ENCODE measurements at places on chromosomes 3 and 15.

GRCh38 chr3:59538753-59539432, 489.1 kb upstream of the CFAP20DC start:
- DNase-seq = no peak

DNA sequence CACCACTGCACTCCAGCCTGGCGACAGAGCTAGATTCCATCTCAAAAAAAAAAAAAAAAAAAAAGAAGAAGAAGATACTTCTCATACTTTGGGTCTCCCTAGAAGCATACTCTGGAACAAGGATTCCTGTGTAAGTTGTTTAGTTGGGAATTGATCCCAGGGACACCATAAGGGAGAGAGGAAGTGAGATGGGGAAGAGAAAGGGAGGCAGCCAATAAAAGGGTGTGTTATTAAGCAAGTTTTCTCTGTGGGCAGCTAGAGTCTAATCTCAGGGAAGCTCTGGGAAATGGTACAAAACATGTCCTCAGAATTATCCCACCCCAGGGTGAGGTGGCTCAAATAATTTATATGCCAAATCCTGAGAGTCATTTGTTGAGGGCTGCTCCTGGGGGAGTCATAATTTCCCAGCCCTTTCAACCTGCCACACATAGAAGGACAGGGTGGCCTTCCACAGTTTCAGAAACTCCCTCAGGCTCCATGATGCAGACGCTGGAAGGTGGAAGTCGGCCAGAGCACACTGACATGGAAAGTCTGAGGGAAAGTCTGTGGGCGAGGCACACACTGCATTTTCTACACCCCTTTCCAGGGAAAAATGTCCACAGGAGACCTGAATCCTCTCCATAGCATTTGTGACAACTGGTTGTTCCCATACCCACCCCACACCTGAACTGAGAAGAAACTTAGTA, 86.4 kb upstream of the SLC4A7 start:
- no peak for DNase-seq

- no peak for DNase-seq
Observed at GRCh38 chr3:120203016-120203415, 82.0 kb downstream of the GPR156 start.

GRCh38 chr3:134085034-134085775, 55.5 kb upstream of the SLCO2A1 start:
- no peak for DNase-seq

- no peak for DNase-seq
Observed at GRCh38 chr3:12991481-12991837, 81.8 kb downstream of the IQSEC1 start.

DNA sequence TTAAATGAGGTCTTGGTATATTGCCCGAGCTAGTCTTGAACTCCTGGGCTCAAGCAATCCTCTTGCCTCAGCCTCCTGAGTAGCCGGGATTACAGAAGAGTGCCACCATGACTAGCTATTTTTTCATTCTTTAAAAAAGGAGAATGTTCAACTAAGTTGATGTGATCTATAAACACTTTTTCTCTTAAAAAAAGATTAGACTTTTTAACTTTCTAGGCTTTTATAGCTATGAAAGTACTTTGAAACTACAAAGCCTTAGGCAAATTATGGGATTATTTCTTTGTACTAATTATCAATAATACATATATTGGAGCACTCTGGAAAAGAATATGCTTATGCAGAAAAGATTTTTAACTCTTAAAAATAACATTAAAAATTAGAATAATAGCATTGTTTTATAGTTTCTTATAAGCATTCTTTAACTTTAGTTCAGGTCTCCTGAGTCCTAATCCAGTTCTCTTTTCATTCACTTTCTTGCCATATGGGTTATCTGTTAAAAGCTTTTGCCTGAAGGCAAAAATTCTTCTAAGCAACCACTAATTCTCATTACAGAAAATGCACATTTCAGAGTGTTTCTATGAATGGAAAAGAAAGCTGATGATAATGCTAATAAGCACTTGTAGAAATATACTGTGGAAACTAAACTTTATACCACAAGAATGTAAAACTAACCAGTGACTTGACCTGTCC, 87.8 kb downstream of the DPPA2 start:
- DNase-seq = no peak

DNA sequence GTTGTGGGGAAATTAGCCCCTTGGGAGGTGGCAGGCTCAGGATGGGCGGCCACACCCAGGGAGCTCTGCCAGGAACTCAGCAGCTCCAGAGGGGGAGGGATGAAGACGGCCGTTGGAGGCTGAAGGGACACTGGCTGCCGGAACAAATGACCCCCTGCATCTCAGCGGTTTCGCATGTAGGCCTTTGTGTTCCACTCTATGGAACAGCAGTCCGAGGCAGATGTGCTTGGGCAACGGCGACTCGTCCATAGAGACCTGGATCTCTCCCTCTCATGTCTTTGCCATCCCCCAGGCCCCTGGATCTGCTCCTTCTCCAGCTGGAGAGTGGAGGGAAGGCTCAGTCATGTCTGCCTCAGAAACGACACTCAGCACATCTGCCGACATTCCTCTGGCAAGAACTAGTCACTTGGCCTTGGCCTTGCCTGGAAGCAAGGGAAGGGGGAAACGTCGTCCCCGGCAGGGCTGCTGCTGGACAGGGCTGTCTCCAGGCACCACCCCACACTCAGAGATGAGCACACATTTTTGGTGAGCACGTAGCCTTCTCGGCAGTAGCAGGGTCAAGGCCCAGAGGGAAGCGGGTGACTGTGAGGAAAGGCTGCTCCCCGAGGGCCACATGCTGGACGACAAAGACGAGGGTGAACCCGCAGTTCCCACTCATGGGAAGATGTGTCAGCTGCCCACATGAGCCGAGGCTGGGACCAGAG, 83.8 kb downstream of the ASB7 start:
- DNase-seq = no peak

DNA sequence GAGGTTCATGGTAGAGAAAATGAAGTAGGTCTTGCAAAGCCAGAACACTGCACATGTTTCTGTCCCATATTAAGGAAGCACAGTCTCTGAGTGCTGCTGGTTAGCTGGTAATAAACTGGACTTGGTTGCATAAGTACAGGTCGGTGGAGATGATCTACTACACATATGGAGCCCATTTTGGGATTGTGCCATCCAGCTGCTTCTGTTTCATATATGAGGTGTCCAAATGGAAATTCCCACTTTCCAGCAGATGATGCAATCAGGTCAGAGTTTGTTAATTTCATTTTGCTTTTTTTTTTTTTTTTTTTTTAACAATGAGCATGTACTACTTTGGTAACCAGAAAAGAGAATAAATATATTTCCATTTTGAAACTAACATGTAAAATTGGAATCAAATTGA, 122.6 kb downstream of the SATB1 start:
- DNase-seq = no peak

- DNase-seq = no peak
Observed at GRCh38 chr15:70643783-70644125, 119.6 kb downstream of the UACA start.
